Stimulated activated CD4-positive, alpha-beta T cell treated with anti-CD3 and anti-CD28 coated beads, Interleukin-4, amount 100 ng/mL, for 48 hours (primary cell): ENCODE measurements at places on chromosomes 5 and 9.

DNA sequence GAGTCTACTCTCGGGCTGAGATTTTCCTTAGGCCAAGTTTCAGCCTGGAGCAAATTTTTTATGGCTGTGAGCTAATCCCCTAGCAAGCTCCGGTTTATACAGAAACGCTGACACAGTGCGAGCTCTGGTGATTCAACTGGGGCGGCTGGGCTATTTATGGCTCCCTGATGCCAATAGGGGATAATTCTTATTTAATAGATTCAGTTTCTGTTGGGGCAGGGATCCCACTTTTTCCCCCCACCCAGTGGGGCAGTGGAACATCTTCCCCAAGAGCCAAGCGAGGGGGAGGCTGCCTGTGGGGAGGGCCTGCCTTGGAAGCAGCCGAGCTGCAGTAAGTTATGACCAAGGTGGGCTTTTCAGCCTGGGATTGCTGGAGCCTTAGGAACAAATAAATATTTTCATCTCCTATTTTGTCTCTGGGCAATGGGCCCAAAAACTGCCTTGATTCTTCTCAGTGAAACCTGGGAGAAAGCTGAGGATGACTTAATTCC lies 129.1 kb downstream of the MACROH2A1 start:
- DNase-seq = no peak

DNA sequence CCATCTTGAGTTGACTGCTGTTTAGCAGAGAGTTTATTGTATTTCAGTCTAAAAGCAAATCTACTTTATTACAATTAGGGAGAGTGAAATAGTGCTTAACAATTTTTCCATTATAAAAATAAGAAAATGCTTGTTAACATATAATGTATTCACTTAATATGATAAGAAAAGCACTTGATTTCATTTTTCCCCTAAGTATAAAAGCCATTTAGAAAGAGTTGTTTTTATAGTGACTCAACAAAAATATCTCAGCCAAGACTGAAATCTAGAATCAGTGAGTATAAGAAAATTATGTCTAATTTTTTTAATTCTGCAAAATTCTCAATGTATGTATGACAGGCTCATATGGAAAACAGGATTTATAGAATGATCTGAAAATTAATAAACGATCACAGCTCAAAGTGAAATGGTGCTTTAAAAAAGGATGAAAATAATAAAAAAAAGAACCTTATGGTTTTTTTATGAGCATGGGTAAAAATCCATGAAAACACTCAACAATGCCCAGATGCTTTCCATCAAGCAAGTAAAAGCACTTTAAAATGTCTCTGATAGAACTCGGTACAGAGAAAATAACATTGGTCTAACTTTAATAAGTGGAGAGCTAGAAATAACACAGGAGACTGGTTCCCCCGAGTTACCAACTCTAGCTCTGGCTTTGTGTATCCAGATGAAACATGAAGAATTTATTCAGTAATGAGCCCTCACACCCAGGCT lies 1057.8 kb upstream of the WWC1 start:
- no peak for DNase-seq

GRCh38 chr5:154757814-154758406 lies 2.7 kb downstream of the LARP1 start:
- peak; percentile 45 for DNase-seq

- no peak for DNase-seq
Observed at GRCh38 chr5:124825983-124826337, 79.5 kb upstream of the ZNF608 start.

GRCh38 chr5:127076315-127077129 lies 3.2 kb upstream of the C5orf63 start:
- DNase-seq = no peak

- no peak for DNase-seq
Observed at GRCh38 chr5:34622098-34622400, 34.1 kb upstream of the RAI14 start.

DNA sequence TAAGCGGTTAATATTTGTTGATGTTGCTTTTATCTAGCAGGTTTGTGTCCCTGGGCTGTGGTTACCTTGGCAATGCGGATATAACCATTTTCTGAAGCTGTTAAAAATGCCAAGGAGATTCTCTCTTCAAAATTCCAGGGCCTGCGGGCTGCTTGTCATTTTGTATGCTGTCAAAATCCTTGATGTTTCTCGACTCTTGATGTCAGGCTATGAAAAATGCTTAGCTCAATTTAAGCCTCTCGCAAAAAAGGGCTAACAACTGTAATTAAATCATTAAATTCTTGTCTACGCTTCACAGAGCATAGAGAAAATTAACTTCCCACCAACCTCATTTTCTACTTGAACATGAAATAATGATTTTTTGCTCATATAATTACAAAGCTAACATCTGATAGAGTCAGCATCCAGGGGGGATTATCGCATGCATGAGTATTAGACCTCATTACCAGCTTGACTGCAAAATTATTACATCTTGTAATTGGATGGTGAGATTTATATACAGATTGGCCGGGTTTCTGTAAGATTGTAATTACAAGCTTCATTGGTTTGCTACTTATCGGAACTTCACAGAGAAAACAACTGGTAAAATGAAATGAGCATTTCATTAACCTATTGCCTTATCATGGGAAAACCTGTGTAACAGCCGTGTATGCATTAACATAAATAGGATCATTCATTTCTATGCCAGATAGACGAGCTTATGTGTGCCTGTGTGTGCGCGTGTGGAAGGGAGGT lies 83.1 kb upstream of the IRX1 start:
- no peak for DNase-seq

DNA sequence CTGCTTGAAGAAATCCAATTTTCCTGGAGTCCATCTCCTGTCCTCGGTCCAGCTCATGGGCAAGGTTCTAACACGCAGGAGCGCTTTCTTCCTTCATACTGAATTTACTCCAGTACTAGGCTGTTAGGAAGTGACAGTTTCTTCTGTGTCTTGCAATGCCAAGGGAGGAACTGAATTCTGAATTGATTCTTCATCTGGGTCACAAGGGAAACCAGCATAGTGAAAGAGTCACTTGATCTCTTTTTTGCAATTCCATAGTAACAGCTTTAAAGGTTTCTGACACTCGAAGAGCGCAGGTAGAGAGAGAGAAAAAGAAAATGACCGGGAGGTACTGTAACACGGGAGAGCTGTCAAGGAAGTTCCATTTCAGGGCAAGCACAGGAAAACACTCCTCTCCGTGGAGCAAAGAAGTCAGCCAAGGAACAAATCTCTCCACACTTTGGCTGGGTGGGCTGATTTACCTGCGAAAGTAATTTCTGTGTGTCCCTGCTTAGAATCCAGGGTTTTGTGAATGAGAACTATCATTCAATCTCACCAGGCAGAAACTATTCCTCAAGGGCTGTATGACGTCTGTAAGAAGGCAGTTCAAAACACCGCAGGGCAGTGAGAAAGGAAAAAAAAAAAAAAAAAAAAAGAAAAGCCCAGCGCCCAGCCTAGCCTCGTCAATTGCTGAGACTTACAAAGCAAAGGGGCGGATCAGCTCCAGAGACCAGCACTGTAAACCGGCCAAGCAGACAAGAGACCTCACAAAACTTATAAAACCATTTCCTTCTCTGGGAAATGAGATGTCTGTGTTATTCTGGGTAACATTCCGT lies 617.8 kb downstream of the PDE4D start:
- DNase-seq = no peak

DNA sequence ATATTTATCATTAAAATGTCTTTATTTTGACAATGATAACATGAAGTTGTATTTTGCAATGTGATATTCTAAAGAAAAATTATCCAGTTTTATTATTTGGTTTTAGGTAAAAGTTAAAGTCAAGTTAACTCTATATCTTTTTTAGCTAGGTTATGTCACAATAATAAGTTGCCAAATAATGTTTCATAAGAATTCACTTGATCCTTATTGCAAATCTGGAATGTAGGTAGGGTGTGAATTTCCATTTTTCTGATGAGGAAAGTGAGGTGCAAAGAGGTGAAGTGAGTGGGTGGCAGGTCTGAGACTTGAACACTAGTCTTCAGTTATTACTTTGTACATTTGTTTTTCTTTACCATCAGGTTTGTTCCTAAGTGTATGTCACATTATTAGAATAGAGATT lies 21.5 kb downstream of the SPINK5 start:
- no peak for DNase-seq

- no peak for DNase-seq
Observed at GRCh38 chr5:140575309-140575708, 10.7 kb downstream of the SLC35A4 start.

GRCh38 chr5:143019614-143020515 lies 249.7 kb downstream of the ARHGAP26 start:
- no peak for DNase-seq

DNA sequence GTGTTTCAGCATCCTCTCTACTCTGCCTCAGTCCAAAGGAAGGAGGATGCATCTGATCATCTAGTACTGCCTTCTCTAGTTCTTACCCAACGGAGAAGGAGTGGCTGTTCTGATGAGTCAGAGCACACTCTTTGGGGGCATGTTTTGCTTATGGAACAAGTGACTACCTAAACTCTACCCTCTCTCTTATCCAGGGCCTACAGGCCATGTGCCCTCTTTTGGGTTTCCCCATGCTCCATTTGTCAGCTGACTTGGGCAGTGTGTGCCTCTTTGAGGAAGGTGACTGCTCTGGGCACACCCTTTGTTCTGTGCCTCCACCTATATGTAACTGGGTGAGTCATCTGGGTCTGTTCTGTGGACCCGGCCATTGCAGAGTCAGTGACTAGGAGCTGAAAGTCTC lies 89.6 kb upstream of the BNC2 start:
- DNase-seq = no peak

- no peak for DNase-seq
Observed at GRCh38 chr5:179795049-179795862, 1.5 kb downstream of the LTC4S start.

GRCh38 chr5:55364537-55365055 lies 56.8 kb downstream of the MTREX start:
- no peak for DNase-seq

- no peak for DNase-seq
Observed at GRCh38 chr5:1769752-1770442, 29.7 kb downstream of the MRPL36 start.

DNA sequence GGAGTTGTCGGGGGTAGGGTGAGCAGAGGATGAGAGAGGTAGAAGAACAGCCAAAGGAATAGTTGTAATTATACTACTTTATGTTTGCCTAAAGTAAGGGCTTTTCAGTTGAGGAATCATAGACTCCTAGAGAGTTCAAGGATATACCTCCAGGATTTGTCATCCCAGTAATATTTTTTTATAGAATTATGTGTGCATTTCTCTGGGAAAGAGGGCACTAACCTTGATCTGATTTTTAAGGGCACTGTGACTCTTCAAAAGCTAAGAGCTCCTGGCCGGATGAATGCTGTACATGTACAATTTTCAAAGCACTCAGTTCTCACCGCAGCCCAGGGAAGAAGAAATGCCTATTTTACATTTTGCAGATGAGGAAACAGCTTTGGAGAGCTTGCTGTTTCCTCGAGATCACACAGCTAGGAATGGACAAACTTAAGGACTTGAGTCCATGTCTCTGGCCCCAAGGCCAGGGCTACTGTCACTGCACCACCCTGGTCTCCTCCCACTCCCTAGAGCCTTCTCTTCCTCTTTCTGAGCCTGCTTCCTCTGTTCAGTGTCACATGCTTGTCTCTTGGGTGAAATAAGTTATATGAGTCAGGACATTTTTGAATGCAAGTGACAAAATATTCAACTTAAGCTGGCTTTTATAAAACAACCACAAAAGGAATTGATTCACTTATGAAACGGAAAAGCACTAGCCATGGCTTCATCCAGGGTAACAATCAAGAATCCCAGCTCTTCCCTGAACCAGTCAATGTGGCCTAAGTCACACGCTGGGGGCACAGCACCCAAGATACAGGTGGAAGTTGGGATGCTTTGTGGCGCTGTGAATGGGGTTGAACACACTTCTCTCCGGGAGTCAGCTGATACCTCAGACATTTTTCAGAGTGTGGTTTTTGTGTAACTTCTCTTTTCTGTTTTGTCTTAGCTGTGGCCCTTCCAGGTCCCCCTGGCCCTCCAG lies 45.7 kb upstream of the TGFBR1 start:
- no peak for DNase-seq

DNA sequence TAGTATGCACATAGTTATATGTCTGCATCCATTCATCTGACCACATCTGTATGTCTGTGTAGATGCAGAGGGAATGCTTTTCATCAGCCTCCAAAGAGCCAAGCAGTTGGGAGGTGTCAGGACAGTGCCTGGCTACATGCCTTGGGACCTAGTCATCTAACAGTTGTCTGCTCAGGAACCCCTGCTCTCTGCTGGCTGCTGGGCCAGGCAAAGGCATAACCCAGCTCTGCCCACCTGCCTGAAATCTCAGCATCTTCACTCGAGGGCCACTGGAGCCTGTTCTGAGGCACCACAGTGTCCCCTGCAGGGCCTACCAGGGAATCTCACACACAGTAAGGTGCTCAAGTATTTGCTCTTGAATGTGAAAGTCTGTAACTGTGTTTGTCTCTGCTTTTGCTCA lies 3.7 kb downstream of the C9orf50 start:
- DNase-seq = no peak
